ENCODE measurements at places on chromosomes 7 and 10. TPM values are rescaled to one million over a fixed set of nuclear protein-coding genes. Genes with fewer than 3 reads are reported as not detected.

Gene NOS3
- polyA plus RNA-seq: 20.9 TPM

Gene SFXN3
- 3.0 TPM for polyA plus RNA-seq

Gene UCMA
- polyA plus RNA-seq: 1.2 TPM

Gene CELF2
- 18.3 TPM for polyA plus RNA-seq

Gene GRM3
- polyA plus RNA-seq: 4.9 TPM

Gene SFXN2
- polyA plus RNA-seq: 23.5 TPM

Gene ZNF804B
- polyA plus RNA-seq: not detected

All from H1 (cell line).